ENCODE measurements at places on chromosomes 16 and 17. TPM values are rescaled to one million over a fixed set of nuclear protein-coding genes. Genes with fewer than 3 reads are reported as not detected.

Gene IGF2BP1
- not detected for total RNA-seq

Gene CMTM2
- not detected for total RNA-seq

Gene RPS2
- total RNA-seq, result 2,737 TPM

Gene TNFRSF13B
- 0.83 TPM for total RNA-seq
